Stimulated activated CD8-positive, alpha-beta memory T cell treated with anti-CD3 and anti-CD28 coated beads, Interleukin-2, amount 100 ng/mL, for 48 hours (primary cell): ENCODE measurements at places on chromosomes 7 and 10.

GRCh38 chr10:92124616-92125143 lies 166.2 kb downstream of the CPEB3 start:
- DNase-seq = no peak

DNA sequence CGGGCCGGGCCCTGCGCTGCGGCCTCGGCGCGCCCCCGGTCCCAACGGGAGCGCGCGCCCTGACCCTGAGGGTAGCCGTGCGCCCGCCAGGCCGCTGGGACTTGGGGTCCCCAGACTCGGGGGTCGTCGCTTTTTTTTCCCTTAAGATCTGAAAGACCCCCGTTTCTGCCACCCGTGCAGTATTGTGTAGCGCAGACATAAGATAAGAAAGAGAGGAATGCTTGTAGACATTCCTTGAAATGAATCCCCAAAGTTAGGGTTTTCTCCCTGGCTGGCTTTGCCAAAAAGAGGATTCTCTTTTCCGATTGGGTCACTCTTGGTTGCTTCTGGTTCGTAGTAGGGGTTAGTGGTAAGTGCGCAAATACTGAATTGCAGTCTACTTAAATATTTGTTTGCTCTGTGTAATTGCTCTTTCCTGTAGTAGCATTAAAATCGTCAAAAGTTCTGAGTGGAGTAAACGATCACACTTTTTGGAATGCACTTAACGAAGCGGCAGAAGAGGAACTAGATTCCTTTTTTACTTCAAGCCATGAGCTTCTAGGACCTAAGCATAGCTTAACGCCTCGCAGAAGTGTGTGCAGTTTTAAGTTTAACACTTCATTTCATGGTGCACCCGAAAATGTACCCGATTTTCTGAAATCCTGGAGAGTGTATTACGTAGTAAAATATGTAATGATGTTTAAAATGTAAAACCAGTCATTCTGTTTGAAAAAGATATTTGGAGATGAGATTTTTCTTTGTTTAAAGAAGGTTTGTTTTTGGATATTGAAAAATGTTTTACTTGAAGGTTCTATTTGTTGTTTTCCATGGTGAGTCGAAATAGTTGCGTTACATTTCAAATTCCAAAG lies 1.3 kb downstream of the CUL1 start:
- DNase-seq = no peak

DNA sequence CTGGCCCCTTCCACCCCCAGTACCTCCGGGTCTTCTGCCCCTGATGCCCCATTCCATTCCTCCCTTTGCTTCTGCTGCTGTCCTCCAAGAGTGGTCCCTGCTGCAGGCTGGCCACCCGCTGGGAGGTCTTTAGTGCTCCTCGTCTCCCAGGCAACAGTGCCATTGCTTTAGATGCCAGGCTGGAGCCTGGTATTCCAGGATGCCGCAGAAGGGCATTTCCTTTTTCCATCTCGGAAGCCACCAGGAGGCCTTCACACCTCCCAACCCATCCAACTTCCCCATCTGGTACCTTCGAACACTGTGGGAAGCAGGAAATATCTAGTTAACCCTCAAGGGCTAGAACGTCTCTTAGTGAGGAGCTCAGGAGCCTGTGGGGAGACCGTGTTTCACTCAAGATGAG lies 92.9 kb upstream of the DUSP5 start:
- DNase-seq = no peak

DNA sequence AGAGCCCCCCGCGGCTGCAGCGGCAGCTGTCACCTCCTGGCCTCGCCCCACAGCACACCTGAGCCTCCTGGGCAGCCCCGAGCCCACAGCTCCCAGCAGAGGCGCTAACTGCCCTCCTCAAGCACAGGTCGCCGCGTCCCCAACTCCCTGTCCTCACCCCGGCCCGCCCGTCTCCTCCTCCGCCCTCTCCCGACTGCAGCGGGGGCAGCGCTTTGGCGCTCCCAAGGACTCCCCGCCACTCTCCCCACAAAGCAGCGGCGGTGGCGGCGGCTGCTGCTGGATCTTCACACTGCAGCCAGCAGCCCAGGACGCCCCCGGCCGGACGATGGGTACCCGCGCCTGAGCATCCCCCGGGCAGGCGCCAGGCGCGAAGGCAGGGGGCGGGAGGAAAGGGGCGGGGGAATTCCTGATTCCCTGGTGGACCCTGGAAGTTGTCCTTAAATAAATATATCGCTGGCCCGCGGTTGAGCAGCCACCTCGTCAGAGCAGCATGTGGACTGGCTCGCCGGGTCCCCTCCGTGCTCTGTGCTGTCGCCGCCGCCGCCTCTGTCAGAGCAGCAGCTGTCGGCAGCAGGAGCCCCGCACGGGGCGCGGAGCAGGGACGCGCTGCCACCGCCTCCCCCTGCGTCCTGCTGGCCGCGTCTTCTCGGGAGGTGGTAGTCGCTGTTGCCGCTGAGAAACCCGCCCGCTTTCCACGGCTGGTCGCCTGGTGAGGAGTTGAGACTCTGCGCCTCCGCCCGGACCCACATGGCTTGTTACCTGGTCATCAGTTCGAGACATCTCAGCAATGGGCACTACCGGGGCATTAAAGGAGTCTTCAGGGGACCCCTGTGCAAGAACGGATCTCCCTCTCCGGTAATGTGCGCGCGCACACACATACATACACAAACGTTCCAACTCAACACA lies at the start of gene ZNF804B:
TSS of gene ZNF804B (plus strand) at position 471 of the 906 bp plus-strand sequence. CDS start at position 748, 277 bp downstream.
- DNase-seq = no peak

- DNase-seq = no peak
These were observed 120.0 kb downstream of the MALRD1 start for GRCh38 chr10:19168584-19168983.

GRCh38 chr7:20959281-20959680 lies 172.6 kb upstream of the SP8 start:
- DNase-seq = no peak

DNA sequence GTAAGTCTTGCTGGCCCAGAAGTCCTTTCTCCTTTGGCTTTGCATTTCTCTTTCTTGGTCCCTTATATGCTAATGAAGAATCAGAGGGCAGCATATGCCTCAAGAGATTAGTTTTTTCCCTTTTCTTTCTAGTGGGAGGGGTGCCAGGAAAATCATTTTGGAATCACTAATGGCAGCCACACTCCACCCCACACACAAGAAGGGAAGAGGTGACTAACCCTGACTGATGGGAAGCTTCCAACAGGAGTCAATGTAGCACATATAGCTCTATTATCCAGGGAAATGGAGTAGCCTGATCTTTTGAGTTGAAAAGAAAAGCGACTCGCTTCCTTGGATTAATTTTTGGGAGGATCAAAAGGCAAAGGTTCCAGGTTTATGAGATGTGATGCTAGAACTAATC lies 225.3 kb downstream of the KIF20B start:
- DNase-seq = no peak

- DNase-seq = no peak
These were observed 2.3 kb downstream of the DOCK1 start for GRCh38 chr10:126907423-126907970.

GRCh38 chr10:129946859-129947258 lies 17.2 kb downstream of the EBF3 start:
- no peak for DNase-seq

GRCh38 chr7:80974396-80975358 lies 55.8 kb upstream of the SEMA3C start:
- DNase-seq = no peak
